Stimulated activated CD8-positive, alpha-beta memory T cell treated with anti-CD3 and anti-CD28 coated beads, Interleukin-2, amount 100 ng/mL, for 1 hour (primary cell): ENCODE measurements at places on chromosomes 4 and X.

- DNase-seq = no peak
These were observed 109.2 kb upstream of the OTUD4 start for GRCh38 chr4:145289403-145290076.

DNA sequence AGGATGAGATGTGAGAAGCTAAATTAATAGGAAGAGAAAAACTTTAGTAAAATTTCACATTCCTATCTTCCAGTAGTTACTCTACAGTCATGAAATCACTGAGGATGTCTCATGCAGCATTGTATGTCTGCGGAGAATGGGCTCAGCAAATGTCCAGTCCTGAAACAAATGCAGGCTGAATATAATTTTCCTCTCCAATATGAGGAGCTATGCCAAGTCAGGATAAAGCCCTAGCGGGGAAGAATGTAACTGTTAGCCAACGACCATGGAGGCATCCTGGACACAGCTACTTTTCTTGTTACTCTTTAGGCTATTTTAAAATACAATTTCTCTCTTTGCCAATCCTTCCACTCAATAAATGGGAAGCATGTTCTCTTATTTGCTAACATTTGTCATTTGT lies 127.7 kb downstream of the PRKX start:
- DNase-seq = no peak

GRCh38 chr4:25913056-25913850 lies 767 bp upstream of the SMIM20 start:
- no peak for DNase-seq

GRCh38 chr4:83149865-83150652 lies 35.5 kb upstream of the PLAC8 start:
- no peak for DNase-seq

DNA sequence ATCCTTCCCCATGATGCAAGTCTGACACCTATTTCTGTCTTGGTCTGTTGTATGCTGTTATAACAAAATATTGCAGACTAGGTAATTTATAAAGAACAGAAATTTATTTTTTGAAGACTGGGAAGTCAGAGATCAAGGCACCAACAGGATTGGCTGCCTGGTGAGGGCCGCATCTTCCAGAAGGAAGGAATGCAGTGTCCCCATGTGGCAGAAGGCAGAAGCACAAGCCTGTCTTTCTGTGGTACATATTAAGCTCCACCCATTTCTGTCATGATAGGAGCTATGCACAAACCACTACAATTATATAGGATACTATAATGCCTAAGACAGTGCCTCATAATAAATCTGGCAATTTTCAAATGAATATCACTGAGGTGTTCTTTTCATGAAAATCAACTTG lies 502.3 kb upstream of the DIAPH2 start:
- DNase-seq = no peak

- peak; percentile 12 for DNase-seq
These were observed at the start of gene SULT1B1 for GRCh38 chr4:69760455-69760854. Gene SULT1B1 (minus strand): TSS chr4:69760620. CDS start chr4:69755217, 5,403 bp downstream.

- DNase-seq = no peak
These were observed 368.6 kb upstream of the CXorf51A start for GRCh38 chrX:147183161-147183560.

DNA sequence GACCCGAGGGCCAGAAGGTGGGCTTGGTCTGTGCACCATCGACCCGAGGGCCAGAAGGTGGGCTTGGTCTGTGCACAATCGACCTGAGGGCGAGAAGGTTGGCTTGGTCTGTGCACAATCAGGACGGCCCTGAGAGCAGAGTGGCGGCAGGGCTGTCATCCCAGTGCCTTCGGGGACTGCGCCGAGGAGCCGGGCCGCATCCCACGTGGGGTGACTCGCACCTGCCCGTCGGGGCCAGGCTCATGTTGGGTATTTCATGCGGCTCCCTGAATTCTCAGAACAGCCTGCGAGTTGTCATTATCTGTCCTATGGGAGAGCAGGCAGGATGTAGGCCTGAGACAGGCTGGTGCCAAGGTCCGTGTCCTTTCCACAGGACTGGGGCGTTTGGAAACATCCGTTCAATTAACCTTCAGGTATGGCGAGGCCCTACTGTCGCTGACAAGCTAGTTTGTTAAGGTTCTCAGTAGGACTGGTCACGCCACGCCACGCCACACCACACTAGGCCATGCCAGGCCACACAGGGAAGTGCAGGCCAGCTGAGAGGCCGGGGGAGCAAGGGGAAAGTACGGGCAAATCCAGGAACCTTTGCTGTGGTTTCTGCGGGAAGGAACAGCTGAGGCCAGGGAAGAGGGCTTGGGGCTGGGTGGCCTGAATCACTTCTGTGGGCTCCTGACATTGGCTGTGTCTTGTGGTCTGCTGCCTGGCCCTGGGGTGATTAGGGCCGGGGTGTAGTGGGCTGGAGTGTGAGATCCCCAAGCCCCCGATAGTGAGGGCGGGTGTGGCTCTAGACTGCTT lies 182.9 kb downstream of the AFAP1 start:
- DNase-seq = no peak
